ENCODE measurements at places on chromosomes 13 and 19.

DNA sequence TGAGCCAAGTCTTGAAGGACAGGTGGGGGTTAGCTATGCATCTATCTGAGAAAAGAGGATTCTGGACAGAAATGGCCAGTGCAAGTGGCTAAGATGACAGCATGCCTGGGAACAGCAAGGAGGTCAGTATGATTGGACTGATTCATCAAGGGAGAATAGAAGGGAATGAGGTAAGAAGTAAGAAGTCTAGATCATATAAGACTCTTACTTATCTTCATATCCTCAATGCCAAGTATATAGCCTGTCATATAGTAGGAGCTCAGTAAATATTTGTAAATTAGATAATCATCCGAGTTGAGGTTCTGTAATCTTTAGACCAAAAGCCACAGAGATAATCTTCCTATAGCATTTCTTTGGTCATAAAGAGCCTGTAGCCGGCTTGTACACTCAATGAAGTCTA lies 103.3 kb upstream of the MLNR start:
- DNase-seq = no peak

DNA sequence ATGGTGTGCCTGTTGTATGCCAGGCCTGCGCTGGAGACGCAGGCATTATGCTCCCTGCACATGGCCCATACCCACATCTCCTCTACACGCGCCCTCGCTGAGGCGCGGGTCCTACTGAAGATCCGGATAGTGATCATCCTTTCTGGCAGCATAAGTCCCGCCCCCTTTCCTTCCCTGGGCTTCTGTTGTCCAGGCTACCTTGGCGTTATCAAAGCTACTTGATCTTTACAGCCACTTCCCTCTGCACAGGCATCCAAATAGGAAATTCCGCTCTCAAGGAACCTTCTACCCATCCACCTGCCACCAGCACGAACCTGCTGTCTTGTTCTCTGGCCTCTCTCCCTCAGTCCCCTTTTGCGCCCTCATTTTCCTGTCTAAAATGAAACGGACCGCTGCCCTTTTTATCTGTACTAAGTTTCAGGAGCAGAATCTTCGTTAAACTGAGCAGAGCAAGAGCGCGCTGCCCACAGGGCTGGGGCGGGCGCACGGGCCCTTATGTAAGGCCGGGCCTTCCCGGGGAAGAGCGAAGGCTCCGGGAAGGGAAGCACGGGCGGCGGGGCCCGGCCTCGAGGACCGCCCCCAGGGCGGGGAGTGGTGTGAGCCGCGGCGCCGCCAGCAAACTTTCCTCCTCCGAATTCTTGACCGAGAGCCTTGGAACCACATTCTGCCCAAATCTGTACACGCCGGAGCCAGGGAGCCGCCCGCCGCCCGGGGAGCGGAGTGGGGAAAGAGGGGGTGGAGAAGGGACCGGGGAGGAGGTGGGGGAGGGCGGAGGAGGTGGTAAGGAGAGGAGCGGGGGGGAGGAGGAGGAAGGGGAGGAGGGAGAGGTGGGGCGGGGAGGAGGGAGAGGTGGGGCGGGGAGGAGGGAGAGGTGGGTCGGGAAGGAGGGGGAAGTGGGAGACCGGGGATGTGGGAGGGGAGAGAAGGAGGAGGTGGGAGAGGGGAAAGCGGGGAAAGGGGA lies 920 bp upstream of the UBE2L5 start:
- peak; percentile 94 for DNase-seq

- peak; percentile 98 for DNase-seq
Observed at GRCh38 chr19:36687214-36688056, at the start of gene ZNF567. ZNF567 (plus strand) TSS chr19:36687612; CDS start chr19:36694868, 7,256 bp downstream.

- DNase-seq = peak; percentile 77
Observed at GRCh38 chr13:87671031-87671752, at the start of gene SLITRK5. SLITRK5 (plus strand) TSS chr13:87671371; CDS start chr13:87675389, 4,018 bp downstream.

DNA sequence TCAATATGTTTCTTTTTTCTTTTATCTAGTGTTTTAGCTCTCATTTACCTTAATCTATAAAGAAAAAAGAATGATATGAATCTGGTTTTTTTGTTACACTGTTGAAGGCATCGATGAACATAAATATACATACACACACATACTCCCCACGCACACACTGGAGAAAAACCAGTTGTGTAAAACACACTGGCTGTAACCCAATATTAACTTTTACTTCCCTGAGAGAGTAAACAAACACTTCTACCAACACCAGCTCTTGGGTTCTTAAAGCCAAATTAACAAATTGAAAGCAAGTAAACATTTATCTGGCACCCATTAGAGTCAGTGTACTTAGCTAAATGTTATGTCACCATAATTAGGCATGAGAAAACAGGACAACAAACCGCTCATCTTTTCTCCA lies 145.7 kb downstream of the ABCC4 start:
- DNase-seq = no peak

DNA sequence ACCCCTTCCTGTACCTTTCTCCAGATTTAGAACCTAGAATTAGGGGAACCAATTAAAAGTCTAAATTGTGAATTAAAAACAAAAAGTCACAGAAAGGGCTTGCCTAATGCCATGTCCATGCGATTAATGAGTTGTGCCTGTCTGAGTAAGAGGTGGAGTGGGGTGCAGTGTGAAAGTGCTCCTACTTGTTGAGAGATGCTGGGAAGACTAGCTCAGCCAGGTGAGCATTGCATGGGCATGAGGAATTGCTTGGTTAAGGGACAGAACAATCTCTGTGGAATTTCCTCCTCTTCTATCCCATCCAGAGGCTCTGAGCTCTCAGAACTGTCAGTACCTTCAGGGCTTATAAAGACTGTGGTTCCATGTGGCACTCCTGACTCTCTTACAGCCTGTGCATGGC lies 159.0 kb upstream of the UBL3 start:
- DNase-seq = no peak

- DNase-seq = no peak
Observed at GRCh38 chr13:30314562-30314961, 7.2 kb upstream of the KATNAL1 start.

- DNase-seq = no peak
Observed at GRCh38 chr19:9878511-9879196, 43.5 kb downstream of the PIN1 start.

DNA sequence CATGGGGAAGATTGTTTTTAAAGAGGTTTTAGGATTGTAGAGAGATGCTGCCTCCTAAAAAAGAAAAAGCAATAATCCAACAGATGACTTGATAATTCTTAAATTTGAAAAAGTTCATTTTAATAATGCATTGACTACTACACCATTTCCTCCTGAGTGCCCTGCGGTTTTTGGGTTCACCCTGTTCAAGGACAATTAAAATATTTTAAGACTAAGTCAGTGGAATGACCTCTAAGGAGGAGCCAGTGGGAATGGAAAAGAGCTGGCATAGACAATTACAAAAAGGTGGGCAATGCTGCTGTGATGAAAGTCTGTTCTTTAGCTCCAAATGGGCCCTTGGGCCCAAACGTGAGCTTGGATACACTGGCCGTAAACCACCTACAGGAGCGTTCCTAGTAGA lies 217.8 kb downstream of the LHFPL6 start:
- DNase-seq = no peak

GRCh38 chr13:106691341-106691740 lies 123.4 kb upstream of the ARGLU1 start:
- DNase-seq = no peak

GRCh38 chr13:44431150-44431549 lies 57.5 kb downstream of the SERP2 start:
- DNase-seq = no peak
